ENCODE measurements at places on chromosomes 5 and 9. TPM values are rescaled to one million over a fixed set of nuclear protein-coding genes. Genes with fewer than 3 reads are reported as not detected.

Gene ASPN
- total RNA-seq: not detected

Gene CCDC180
- total RNA-seq: 0.37 TPM

Gene FBP1
- 2.2 TPM for total RNA-seq

Gene CCL28
- total RNA-seq: 1.2 TPM

Gene ADRB2
- total RNA-seq: 11.7 TPM

Gene BHMT2
- 5.4 TPM for total RNA-seq

Gene MSX2
- 0.17 TPM for total RNA-seq

Gene MTREX
- 141 TPM for total RNA-seq

Gene ANGPTL2
- total RNA-seq: 14.9 TPM

Gene VCAN
- total RNA-seq: 5.7 TPM

Gene CTNND2
- not detected for total RNA-seq

Gene PCDHB13
- total RNA-seq: 1.4 TPM

Gene TSSK1B
- not detected for total RNA-seq

Gene C5orf52
- total RNA-seq: not detected

Gene SLC26A2
- total RNA-seq: 25.3 TPM

Gene GRXCR2
- total RNA-seq: not detected

Gene KIF20A
- 18.9 TPM for total RNA-seq

Gene SEMA6A
- total RNA-seq: 21.1 TPM

Gene CAVIN4
- total RNA-seq: 2.3 TPM

Gene FKTN
- 19.5 TPM for total RNA-seq

Gene PLCXD3
- 0.51 TPM for total RNA-seq

Gene PCDHB10
- 0.70 TPM for total RNA-seq

Gene TTC39B
- 6.7 TPM for total RNA-seq

Gene ARL14EPL
- total RNA-seq: not detected

Gene IFNA13
- total RNA-seq: not detected

Gene ZNF658
- total RNA-seq: 5.3 TPM

Gene NTNG2
- 0.05 TPM for total RNA-seq

Gene FREM1
- total RNA-seq: under 0.01 TPM

Gene ZNF354C
- total RNA-seq: 7.3 TPM

Gene WNT8A
- total RNA-seq: not detected

Gene LHX6
- total RNA-seq: 27.4 TPM

Gene LCN1
- total RNA-seq: not detected

Gene ACER2
- 10.7 TPM for total RNA-seq

Gene TMEM252
- not detected for total RNA-seq

All from dermis blood vessel endothelial cell (primary cell).